Stimulated activated CD4-positive, alpha-beta T cell treated with anti-CD3 and anti-CD28 coated beads, Interleukin-15, amount 100 ng/mL, for 24 hours (primary cell): ENCODE measurements at places on chromosomes 12 and 14.

DNA sequence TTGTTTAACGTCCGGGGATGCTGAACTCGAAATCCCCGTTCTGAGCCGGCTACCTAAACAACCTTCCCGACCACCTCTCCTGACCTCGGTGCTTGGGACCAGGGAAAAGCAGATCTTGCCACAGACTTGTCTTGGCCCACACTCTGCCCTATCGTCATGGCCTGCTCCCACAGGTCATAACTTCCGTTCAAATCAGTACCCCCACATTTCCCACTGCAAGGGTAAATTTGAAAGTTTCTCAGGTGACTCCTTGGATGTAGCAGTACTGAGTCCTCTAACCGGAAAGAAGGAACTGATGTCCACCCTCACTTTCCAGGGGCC lies 612 bp upstream of the RBM23 start:
- DNase-seq, result no peak

- DNase-seq, result no peak
Observed at GRCh38 chr14:85619851-85620250, 89.9 kb downstream of the FLRT2 start.

DNA sequence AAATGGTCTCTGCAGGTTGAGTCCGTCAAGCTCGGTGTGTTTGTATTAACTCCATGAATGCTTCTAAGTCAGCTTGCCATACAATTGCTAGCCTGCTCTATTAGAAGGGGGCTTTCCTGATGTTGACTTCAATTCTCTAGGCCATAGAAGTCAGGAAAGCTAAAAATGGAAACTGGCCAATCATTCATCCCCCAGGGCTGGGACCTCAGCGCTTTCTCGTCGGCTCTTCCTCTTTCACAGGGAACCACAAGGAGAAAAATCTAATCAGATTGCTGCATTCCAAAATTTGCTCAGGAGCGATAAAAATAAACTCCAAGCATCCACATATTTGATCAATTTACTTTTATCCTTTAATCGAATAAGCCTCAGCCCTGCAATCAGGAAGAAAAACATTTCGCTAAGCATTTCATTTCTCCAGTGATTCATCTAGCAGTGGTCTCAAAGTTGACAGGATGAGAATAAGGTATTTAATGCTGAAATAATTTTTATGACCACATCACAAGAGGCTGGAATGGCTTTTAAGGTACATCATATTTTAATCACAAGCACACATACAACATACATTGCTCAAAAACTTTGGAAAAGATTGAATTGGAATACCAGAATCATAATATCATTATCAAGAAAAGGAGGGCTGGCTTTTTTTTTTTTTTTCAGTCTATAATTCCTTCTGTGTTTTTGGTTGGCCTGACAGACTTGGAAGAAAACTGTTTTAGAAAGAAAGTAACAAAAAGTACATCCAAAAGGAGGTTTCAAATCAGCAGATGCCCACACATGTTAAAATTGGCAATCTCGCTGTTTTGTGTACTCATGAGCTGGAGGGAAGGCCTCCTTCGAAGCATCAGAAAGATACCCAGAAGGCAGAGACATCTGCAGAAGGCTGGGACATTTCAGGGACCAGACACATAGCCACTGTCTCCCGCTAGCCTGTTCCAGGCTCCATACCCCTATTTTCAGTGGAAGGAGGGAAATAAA lies 316.3 kb downstream of the NUAK1 start:
- no peak for DNase-seq

DNA sequence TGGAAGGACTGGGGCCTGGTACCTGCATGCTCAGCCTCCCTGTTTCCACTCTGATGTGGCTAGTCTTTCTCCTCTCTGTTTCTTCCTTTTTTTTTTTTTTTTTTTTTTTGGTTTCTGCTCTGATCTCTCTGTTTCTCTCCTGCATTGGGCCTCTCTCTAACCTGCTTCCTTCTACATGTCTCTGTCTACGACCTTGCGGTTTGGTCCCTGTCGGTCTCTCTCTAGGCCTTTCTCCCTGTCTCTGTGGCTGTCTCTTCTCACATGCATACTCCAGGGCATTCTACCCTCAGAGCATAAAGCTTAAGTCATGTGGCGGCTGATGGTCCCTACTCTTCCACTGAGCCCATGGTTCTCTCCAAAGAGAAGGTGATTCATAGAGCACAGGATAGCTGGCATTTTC lies 1096.6 kb downstream of the BCL11B start:
- no peak for DNase-seq

DNA sequence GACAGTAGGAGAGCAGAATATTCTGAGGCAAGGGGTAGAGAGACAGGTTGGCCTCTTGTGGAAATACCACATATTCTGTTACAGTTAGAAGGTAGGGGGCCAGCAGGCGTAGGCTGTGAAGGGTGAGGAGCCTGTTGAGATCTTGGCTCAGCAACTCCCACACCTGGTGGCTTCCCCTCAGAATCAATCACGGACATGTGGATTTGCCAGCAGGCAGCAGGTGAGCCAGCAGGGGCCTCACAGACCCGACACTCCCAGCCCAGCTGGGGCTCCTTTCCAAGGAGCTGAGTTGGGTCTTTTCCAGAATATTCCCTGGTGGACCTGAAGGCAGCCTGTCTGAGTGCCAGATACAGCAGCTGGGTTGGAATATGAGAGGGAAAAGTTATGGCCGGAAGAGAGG lies 150.0 kb upstream of the CRY1 start:
- no peak for DNase-seq

GRCh38 chr12:79546466-79547043 lies 144.2 kb downstream of the PAWR start:
- DNase-seq, result no peak

DNA sequence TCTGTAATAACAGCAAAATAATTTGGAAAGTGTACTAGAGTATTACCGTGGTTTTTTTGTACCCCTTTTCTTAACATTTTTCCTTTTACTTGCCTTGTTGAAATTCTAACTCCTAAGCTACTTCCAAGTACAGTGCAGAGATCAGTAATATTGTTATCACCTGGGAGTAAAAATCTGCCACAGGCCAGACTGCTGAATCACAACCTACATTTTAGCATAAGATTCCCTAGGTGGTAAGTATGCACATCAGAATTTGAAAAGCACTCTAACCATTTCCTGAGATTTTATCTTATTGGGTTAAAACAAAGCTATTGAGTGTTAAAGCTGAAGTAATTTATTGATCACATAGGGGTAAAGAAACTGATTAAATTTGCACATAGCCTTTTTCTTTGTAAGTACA lies 55.2 kb upstream of the KCNH3 start:
- no peak for DNase-seq
